ENCODE measurements at places on chromosomes 2 and 18.

GRCh38 chr2:30233271-30234009, 2.1 kb downstream of the LBH start:
- DNase-seq: no peak

- no peak for DNase-seq
Measured at GRCh38 chr2:1915196-1915595, 170.9 kb upstream of the PXDN start.

- DNase-seq: no peak
Measured at GRCh38 chr18:79645291-79645983, 34.2 kb upstream of the CTDP1 start.

DNA sequence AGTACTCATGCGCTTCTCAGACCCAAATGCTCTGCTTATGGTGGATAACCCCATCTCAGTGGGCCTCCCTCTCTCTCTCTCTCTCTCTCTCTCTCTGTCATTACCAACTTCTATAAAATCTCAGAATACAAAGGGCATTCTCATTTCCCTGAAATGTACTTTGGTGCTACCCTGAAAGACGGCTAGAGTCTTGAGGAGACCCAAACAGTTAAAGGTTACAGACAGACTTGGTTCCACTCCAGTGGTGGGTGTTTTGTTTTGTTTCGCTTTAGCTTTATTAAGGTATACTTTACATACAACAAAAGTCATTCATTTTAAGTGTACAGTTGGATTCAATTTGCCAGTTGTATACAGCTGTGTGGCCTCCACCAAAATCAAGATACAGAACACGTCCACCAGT, 60.9 kb downstream of the BCL11A start:
- DNase-seq: no peak

DNA sequence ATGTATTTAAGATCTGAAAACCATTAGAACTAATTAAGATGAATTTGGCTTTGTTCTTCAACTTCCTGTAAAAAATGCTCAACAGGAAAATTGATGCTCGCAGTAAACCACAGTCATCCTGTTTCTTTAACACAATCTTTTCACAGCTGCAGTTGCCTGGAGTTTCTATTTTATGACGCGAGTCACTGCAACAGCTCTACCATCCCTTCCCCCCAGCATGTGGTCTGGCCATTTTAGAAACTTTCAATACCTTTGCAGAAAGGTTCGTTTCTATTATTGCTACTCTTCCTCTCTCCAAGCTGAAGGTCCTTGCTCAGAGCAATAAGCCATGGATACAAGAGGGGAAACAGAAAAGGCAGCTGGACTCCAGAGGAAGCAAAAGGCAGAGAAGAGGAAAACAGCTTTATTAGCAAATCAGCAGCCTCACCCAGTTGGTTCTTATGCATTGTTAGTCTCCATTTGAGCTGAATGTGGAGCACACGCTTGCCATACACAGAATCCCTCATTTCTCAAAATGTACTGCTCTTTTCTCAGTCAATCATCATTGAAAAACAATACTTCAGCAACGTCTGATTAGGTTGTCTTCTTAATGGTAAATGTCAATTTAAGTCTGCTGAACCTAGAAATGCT, 3.9 kb downstream of the WIPF1 start:
- DNase-seq: no peak

GRCh38 chr2:215577356-215577755, 141.5 kb upstream of the FN1 start:
- DNase-seq: no peak

DNA sequence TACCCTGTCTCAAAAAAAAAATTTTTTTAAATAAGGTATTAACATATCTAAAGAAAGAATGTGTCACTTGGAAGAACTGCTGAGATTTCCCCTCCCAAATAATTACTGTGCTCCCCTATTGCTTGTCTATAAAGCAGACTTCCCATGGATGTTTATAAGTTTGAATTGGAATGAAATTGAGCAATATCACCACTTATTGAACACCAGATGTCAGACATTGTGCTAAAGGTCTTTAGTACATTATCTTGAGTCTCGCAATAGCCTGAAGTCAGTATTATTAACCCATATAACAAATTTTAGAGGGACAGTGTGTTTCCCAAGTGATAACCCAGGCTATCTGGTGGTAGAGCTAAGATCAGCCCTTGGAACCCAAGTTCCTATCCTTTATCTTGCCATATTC, 102.9 kb upstream of the MSH2 start:
- no peak for DNase-seq

GRCh38 chr2:46841621-46842020, 74.0 kb downstream of the MCFD2 start:
- DNase-seq: no peak

- DNase-seq: no peak
Measured at GRCh38 chr2:8081130-8081529, 600.7 kb upstream of the ID2 start.

DNA sequence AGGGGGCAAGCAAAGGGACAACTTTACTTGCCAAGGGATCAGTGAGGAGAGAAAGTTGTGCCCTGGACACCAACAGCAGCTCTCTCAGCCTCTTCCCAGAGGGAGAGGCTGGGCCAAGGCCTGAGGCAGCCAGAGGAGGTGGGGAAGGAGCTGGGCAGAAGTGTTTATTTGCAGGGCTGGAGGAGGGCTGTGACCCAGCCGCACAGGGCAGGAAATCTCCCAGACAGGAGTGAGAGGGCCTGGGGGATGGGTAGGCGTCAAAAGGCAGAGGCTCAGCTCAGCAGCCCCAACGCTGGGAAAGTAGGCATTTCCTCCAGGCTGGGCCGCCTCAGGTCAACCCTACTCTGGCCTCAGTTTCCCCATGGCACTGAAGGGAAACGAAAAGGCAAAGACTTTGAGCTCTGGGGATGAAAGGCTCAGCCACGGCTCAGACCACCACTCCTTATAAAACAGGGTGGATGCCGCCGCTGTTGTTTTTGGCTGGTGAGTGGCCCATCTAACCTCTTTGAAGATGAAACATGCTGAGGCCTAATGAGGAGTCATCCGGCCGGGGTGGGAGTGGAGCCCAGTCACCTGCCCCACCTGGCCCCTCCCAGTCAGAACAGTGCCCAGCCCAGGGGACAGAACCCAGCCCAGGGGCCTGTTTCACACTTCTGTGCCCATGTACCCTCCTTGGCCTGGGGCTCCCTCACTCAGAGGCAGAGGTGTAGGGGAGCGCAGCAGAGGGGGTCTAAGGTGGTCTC, 21.9 kb upstream of the SEMA4C start:
- no peak for DNase-seq

- peak; percentile 87 for DNase-seq
Measured at GRCh38 chr2:178863856-178864620, 56.8 kb upstream of the TTN start.

DNA sequence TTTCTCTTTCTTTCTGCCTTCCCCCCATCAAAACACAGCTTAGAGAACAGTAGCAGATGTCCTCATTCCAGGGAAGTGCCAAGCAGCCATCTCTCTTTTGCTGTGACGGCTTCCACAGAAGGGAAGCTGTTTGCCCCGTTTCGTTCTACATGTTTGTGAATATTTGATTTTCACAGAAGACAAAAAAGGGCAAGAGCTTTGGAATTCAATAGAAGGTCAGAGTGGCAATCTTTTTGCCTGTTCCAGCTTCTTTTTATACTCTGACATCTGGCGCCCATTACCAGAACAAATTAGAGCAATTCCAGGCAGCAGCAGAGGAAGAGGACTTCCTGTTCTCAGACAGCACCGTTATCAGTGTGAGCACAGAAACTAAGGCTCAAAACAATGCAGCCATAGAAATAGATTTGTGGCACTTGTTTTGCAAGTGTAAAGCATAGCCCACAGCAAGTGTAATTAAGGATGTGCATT, 79.0 kb upstream of the CDH19 start:
- DNase-seq: no peak

GRCh38 chr18:62856294-62856693, 141.0 kb downstream of the PHLPP1 start:
- DNase-seq: no peak

DNA sequence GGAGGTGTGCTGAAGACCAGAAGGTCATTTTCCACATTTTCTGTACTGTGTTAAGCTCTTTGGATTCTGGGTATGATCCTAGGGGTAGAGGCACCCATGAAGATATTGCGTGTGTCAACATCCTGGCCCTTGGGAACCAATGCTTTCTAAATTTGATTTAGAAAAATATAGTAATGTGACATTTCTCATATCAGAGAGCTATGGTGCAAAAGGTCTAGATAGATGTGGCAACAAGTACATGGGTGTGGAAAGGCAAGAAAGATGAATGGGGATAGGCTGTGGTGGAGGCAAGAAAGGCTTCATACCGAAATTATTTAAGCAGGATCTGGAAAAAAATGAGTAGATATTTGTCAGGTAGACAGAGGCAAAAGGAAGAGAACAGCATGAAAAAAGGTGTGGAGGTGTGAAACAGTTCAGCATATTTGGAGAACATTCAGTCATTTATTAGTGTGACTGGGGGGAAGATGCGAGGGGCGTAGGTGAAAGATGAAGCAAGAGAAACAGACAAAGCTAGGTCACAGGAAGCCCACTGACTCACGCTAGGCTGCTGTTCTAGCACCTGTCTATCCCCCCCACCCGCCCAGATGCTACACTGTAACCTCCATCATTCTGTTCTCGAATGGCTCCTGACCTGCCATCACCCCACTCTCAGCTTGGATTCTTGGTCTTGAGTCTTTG, 11.7 kb downstream of the DOK1 start:
- DNase-seq: no peak

DNA sequence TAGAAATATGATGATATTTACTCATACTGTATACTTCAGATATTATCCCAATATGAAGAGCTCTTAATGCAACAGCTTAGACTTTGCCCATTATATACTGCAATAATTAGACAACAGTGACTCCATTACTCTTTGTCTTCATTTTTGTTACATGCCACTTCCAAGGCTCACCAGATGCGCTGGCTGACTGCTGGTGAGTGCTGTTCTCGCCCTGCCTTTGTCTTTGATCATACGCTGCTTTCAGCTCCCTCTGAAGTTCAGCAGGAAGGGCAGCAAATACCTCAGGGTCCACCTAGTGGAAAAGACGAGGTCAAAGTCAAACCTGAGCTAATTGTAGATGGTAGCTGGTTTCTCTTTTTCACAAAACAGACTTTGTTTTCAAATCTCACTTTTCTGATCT, 66.3 kb downstream of the EIF5B start:
- no peak for DNase-seq

- no peak for DNase-seq
Measured at GRCh38 chr2:2166881-2167280, 164.2 kb downstream of the MYT1L start.

GRCh38 chr2:240469239-240469636, 33.8 kb downstream of the GPC1 start:
- peak; percentile 53 for DNase-seq

Measured in ascending aorta (tissue), 2 donors.